ENCODE measurements at places on chromosomes 3 and 15. TPM values are rescaled to one million over a fixed set of nuclear protein-coding genes. Genes with fewer than 3 reads are reported as not detected.
A peak's percentile ranks its signal among the peaks of the same experiment; 100 is the strongest.

DNA sequence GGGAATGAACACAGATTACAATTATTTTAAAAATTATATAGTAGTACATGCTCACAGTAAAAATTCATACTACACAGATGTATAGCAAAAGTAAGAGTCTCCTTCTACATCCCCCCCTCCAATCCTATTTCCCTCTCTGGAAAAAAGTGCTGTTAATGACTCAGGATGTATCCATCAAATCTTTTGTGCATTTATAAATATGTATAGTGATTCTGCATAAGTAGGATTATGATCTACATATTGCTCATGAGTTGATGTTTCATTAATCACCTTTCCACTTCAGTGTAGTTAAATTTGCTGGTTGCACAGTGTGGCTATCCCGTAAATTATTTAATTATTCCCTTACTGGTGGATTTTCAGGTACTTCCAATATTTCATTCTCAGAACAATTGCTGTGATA lies 25.3 kb downstream of the ARL14 start:
- no peak for DNase-seq

DNA sequence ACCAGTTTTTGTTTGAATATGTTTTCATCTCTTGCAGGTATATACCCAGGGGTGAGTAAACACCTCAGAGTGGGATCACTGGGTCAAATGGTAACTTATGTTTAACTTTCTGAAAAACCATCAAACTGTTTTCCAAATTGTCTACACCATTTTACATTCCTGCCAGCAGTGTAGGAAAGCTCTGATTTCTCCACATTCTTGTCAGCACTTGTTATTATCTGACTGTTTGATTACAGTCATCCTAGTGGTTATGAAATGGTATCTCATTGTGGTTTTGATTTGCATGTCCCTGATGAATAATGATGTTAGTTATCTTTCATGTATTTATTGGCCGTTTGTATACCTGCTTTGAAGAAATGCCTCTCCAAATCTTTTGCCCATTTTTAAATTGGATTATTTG lies 13.8 kb downstream of the FSD2 start:
- no peak for DNase-seq

DNA sequence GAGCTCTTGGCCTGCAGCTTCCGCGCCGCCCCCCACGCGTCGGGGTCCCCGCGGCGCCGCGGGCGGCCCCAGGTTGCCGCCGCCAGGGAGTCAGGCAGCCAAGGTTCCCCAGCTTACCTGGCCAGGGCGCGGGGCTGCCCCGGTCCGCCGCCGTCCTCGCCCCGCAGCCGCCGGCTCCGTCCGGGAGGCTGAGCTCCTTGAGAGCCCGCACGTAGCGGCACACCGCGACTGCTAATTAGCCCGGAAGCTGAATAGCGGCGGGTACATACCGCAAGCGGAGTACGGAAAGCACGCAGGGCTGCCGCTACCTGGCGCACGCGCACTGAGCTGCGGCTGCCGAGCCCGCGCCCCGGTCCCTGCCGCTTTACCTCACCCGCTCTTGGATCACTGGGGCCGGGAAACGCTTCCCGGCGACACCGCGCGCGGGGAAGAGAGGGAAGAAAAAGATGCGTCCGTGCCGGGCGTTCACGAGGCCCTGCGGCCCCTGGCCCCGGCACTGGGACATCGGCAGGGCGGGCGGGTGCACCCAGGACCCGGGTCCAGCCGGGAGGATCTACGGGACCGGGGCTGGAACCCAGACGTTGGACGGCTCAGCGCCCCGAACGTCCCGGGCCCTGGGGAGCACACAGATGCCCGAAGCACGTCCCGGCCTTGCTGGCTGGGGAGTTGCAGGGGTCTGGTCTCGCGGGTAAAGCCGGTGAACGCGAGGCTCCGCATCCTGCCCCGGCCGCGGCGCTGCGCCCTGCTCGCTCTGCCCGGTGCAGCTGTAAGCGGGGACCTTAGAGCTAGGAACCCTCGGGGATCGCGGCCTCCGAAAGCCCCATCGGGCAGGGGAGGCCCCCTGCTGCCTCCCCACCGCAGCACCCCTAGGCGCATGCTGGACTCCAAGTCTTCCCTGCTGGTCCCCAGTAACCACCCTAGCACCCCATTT lies at the start of gene GOLGA8B:
Gene GOLGA8B, minus strand, starts transcription at position 253 of the 931 bp plus-strand sequence. CDS start 47,739 bp downstream, outside the sequence.
- peak; percentile 77 for DNase-seq

DNA sequence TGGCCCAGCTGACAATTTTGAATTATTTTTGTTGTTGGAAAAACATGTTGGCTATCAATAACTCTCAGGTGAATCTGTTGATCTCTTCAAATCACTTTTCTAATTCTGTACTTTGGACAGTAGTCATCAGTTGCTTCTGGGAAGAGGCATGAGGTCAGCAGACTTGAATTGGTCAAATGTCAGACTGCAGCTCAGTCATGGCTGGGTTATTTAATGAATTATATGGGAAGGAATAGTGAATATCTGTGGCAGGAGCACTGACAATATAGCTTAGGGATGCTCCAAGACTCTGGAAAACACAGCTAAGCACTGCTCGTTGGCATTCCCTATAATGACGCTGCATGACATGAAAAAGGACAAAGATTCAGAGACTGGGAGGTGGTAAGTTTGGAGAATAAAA lies 98.8 kb upstream of the GAP43 start:
- no peak for DNase-seq

DNA sequence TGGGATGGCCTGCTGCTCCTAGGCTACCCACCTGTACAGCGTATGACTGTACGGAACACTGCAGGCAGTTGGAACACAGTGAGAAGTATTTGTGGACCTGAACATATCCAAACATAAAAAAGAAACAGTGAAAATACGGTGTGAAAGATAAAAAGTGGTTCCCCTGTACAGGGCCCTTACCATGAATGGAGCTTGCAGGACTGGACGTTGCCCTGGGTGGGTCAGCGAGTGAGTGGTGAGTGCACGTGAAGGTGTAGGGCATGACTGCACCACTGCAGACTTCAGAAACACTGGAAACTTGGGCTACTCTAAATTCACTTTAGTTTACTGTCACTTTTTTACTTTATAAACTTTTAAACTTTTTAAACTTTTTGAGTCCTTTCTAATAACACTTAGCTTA lies 71.2 kb upstream of the SLC6A6 start:
- DNase-seq: peak; percentile 79

DNA sequence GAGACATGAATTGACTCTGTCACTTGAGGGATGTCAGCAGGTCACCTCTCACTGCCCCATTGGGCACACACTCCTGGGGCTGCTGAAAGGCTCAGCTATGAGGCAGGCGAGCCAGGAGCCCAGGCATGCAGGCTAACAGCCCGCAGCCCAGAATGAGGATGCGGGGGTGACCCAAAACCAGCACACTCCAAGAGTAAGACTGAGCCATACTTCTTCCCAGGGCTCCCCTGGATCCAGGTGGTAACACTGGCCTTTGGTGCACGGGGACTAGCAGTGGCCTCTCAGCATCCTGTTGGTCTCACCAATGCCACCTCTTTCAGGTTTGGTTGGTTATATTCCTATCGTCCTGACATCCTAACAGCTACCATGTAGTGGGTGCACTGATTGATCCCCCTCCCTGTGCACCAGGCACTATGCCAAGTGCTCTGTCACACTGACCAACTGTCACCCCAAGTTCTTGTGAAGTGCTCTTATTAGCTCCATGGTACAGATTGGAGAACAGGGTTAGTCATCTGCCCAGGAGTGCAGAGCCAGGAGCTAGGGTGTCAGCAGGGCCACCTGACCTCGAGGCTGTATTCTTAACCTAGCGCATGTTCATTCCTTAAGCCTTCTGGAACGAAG lies 24.8 kb upstream of the SPTBN5 start:
- DNase-seq: no peak

DNA sequence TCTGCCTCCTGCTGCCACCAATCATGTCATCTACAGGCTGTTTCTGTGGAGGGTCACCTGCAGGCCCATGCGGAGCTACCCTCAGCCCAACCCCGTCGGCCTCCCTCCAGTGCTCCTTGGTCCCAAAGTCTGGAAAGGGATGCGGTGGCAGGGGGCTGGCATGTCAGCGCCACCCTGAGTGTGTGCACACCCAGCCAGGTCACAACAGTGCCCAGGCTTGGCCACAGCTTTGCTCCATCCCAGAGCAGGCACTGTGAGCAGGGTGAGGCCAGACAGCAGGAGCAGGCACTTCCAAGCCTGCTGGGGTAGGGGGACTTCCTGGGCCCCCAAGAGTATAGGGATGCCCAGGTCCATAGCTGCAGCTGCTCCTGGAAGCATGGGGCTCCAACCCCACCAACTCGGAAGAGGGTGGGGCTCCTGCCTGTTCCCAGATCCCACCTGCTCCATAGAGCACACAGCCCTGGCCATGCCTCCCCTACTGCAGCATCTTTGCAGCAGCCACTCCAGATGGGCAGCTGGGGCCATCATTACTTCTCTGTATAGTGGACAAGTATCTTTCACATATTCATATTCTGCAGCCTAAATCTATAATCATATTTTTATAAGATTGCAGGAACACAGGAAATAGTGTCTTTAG lies 109.3 kb downstream of the CBLB start:
- no peak for DNase-seq

Gene SRGAP3
- total RNA-seq: 5.7 TPM

GRCh38 chr15:34442891-34443290 lies 5.3 kb upstream of the GOLGA8A start:
- DNase-seq: no peak

GRCh38 chr15:62241135-62241770 lies 76.2 kb upstream of the C2CD4B start:
- peak; percentile 31 for DNase-seq

DNA sequence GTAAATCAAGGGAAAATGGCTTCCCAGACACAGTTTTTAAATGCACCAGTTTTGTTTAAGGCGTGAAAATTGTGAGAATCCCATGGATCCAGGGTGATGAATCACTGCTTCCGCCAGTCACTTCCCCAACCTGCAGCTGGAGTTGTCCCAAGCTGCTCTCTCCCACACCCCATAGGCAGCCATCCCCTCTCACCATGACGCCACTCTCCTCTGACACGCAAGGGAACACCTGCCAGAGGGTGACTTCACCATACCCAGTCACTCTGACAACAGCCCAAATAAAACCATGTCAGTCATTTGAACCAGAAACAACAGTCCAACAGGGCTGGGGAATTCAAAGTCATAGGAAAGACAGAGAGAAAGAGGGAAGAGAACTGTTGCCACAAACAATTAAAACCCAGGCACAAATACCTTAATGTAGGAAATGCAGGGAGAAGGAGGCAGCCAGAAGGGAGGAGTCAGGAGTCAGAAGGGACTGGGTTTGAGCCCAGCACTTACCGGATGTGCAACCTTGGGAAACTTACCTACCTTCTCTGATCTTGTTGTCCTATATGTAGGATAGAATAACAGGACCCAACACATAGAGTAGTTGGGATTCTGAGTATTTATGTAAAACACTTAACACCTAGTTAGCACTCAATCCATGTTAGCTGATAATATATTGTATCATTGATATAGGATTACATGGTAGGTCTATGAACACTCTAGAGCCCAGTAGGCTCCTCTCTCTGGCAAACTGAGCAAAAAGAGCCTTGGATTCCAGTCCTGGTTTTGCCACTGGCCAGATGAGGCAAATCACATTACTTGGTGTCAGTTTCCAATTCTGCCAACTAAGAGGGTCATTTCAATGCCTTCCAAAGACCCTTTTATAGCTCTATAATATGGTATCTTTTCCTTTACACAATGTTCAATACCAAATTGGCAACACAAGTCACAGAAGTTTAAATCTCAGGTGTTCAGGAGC lies 326.3 kb upstream of the ICE2 start:
- no peak for DNase-seq

- DNase-seq: no peak
Measured at GRCh38 chr3:188944108-188944507, 227.7 kb upstream of the TPRG1 start.

DNA sequence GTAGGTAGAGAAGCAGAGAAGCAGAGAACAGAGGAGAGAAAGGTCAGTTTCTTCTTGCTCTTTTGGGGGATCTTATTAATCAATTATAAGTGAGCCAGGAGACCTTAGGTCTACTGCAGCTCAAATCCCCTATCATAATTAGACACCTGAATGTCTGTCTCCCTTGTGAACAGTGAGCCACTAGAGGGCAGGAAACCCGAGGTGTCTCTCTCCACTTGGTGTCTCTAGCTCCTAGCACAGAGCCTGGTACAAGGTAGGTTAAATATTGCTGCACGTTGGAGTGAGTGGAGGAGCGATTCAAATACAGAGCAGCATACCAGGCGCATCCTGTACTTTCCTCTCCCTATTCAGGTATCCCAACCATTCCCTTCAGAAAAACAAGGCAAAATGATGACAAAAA lies 2.0 kb upstream of the ST8SIA2 start:
- DNase-seq: no peak

DNA sequence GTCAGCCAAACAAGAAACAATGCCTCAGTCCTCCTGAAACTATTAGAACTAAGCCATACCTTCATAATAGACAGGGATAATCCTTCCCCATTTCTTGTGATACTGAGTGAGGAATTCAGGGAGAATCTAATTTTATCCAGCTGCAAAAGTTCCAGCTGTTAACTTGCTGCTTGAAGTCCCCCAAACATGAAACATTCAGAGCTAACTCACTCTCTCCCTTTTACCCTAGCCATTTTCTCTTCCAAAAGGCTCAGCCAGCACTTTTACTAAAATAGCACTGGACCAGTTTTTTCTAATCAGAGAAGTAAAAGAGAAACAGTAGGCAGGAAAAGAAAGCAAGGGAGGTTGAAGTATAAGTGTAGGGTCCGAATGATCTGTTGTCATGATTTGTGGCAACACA lies 268.1 kb downstream of the TAFA4 start:
- DNase-seq: no peak

DNA sequence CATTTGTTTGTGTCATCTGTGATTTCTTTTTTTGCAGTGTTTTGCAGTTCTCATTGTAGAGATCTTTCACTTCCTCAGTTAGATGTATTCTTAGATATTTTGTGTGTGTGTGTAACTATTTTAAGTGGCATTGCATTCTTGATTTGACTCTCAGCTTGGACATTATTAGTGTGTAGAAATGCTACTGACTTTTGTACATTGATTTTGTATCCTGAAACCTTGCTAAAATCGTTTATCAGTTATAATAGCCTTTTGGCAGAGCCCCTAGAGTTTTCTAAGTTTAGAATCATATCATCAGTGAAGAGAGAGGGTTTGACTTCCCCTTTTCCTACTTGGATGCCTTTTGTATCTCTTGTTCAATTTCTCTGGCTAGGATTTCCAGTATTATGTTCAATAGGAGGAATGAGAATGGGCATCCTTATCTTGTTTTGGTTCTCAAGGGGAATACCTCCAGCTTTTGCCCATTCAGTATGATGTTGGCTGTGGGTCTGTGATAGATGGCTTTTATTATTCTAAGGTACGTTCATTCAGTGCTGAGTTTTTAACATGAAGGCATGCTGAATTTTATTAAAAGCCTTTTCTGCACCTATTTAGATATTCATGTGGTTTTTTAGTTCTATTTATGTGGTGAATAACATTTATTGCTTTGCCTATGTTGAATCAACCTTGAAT lies 211.7 kb downstream of the MBNL1 start:
- DNase-seq: no peak

Gene NEK10
- total RNA-seq: 0.67 TPM

DNA sequence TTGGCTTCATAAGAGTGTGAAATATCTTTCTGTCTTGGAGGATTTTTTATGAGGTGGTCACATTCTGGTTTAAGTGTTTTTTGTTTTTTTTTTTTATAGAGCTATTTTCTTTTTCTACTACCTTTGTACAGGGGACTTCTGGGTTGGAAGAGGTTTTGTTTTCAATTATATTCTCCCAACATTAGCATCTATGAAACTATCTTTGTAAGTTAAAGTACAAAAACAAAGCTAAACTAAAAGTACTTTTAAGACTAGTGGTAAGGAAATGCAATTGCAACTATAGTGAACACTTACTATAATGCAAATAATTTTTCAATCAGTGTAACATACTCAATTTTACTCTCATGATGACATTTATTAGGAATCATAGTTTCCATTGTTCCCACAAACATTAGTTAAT lies 688.2 kb downstream of the SI start:
- DNase-seq: no peak
